A549 treated with Hydrocortisone at 1 μM for 4 hours (cell line): ENCODE measurements at places on chromosomes 5 and 9. TPM values are rescaled to one million over a fixed set of nuclear protein-coding genes. Genes with fewer than 3 reads are reported as not detected.

INSYN2B gene
- 0.12 to 0.25 TPM (median 0.16 TPM) in 5 replicates for total RNA-seq

PCDHB16 gene
- 0.05 to 0.08 TPM (median 0.05 TPM) in 4 of 5 replicates, not detected in the other for total RNA-seq

PCDHGB4 gene
- total RNA-seq = 0.56 to 1.1 TPM (median 0.85 TPM) in 5 replicates

SCGB3A2 gene
- not detected in 5 replicates for total RNA-seq

MLANA gene
- not detected in 5 replicates for total RNA-seq

RAI14 gene
- total RNA-seq = 47.6 to 79.4 TPM (median 59.8 TPM) in 5 replicates

ESM1 gene
- not detected in 5 replicates for total RNA-seq

SNCAIP gene
- total RNA-seq = 0.03 to 0.05 TPM in 2 of 5 replicates, not detected in the others

SPATA31D4 gene
- total RNA-seq = not detected in 5 replicates

PTGR1 gene
- total RNA-seq = 310 to 351 TPM (median 322 TPM) in 5 replicates

NACC2 gene
- total RNA-seq = 32.4 to 36.5 TPM (median 34.7 TPM) in 5 replicates

MRPS27 gene
- total RNA-seq = 51.0 to 61.4 TPM (median 53.0 TPM) in 5 replicates

SPATA31A3 gene
- not detected in 5 replicates for total RNA-seq

UGT3A2 gene
- not detected in 5 replicates for total RNA-seq

PDZD2 gene
- total RNA-seq = 0.30 to 0.79 TPM (median 0.56 TPM) in 5 replicates

AMBP gene
- 6.3 to 8.7 TPM (median 7.8 TPM) in 5 replicates for total RNA-seq

SLC6A3 gene
- total RNA-seq = 0.62 to 0.97 TPM (median 0.75 TPM) in 5 replicates

CAPSL gene
- total RNA-seq = not detected in 5 replicates

FGF10 gene
- not detected in 5 replicates for total RNA-seq

C9orf50 gene
- 0.08 TPM in 1 of 5 replicates, not detected in the others for total RNA-seq

GNE gene
- total RNA-seq = 11.6 to 17.7 TPM (median 14.6 TPM) in 5 replicates

SLC4A9 gene
- 0.02 TPM in 1 of 5 replicates, not detected in the others for total RNA-seq

PCDH12 gene
- 0.03 to 0.06 TPM in 2 of 5 replicates, not detected in the others for total RNA-seq
